Astrocyte of the spinal cord (primary cell): ENCODE measurements at places on chromosomes 6 and 20.
A peak's percentile ranks its signal among the peaks of the same experiment; 100 is the strongest.

DNA sequence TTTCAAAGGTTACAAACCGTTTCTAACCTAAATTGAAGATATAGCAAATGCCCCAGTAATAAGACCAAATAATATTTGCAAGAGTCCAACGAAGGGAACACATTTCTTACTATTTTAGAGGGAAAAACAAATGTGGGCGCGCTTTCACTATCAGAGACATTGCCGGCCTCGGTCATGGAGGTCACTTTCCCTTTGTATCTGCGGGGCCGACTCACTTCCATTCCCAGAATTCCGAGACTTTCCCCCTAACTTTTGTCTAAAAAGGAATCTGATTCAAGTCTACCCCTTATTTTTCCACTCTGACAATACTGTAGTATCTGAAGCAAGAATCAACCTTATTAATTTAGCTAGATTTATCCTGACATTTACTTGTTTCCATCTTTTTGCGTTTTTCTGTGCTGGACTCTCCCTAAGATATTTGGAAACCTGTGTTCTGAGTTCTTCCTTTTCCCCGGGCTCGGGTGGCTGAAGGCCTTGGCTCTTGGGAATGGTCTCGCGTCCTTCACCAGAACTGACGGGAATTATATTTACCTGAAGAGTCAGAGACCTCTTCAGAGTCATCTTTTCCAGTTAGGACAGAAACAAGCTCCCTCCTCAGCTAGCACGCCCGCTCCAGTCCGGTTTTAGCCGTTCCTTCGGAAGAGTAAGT is 71.8 kb upstream of the ZNF184 start:
- DNase-seq: no peak

GRCh38 chr20:52926505-52926904 is 45.7 kb upstream of the TSHZ2 start:
- no peak for DNase-seq

DNA sequence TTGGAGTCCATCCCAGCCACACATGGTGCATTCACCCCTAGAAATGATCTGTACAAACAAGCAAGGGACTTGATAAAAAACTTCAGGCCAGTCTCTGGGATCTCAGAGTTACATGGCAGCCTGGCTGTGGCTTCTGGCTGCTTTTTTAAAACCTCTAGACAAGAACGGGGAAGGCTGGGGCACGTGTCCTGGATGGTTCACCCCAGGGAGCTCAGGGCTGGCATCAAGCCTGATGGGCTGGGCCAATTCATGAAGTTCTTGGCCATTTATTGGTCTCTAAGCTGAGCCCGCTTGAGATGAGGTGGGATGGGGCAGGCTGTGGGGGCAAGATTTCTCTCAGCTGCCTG is 10.4 kb upstream of the ZFAND3 start:
- peak; percentile 81 for DNase-seq

DNA sequence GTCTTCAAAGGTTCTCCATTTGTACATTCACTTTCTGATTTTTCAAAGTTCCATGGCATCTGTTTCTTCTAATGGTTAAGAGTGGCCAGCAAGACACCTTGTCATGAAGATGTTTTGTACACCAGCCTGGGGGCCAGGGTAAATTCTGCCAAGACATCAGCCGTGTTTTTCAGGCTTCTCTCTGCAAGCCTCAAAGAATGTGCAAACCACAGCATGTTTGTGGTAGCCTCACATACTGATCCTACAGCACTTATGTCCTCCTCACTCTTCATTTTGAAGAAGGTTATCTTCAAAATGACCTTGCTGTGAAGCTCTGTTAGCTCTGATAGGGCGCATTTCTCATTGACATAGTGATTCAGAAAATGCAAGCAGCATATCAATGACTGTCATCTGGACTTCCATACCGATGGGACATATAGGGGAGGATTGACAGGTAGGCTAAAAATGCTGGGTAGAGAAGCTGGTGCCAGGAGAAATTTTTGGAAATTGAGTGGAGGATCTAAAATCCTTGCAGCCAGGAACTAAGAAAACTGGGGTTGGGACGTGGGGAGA is 59.3 kb upstream of the SPTLC3 start:
- no peak for DNase-seq

GRCh38 chr6:15339081-15339480 is 93.2 kb downstream of the JARID2 start:
- no peak for DNase-seq

- DNase-seq: peak; percentile 62
Measured at GRCh38 chr6:138349891-138350290, 27.8 kb upstream of the SMIM28 start.

- DNase-seq: peak; percentile 93
Measured at GRCh38 chr6:146851837-146852236, 253.1 kb downstream of the ADGB start.

GRCh38 chr6:166614171-166614583 is 12.9 kb downstream of the RPS6KA2 start:
- no peak for DNase-seq

- no peak for DNase-seq
Measured at GRCh38 chr6:36272234-36272633, 2.4 kb downstream of the PNPLA1 start.

GRCh38 chr6:1593958-1594314 is 15.8 kb upstream of the FOXC1 start:
- no peak for DNase-seq

DNA sequence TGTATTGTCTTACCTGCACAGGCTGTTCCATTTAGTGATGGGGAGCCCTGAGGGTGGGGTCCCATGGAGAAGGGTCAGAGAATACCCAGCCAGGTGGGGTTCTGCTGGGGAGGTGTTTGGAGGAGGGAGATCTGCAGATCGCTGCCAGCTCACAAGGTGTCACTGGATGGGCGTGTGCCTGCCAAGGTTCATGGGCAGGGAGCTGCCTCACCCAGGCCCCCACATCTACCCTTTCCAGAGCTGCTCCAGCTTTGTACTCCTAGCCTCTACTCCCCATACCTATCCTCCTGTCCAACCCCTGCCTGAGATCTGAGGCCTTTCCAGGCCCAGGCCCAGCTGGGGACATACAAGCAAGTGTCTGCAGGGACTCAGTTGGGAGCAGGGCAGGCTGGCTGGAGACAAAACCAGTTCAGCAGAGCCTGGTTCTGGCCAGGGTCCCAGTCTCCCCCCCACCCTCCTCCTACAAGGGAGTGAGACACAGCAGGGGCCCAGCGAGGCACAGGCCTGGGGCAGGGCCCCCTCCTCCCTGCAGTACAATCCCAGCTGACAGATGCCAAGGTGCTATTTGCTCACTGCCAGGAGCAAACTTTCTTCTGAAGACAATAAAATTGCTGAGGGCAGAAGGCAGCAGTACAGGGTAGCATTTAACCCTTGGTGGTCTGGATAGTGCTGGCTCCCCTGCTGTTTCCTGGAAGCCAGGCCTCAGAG is 19.7 kb downstream of the SPDEF start:
- DNase-seq: no peak

GRCh38 chr20:57908704-57909630 is 199.2 kb upstream of the PMEPA1 start:
- DNase-seq: no peak

- no peak for DNase-seq
Measured at GRCh38 chr6:26349964-26350857, 14.8 kb upstream of the BTN3A2 start.

DNA sequence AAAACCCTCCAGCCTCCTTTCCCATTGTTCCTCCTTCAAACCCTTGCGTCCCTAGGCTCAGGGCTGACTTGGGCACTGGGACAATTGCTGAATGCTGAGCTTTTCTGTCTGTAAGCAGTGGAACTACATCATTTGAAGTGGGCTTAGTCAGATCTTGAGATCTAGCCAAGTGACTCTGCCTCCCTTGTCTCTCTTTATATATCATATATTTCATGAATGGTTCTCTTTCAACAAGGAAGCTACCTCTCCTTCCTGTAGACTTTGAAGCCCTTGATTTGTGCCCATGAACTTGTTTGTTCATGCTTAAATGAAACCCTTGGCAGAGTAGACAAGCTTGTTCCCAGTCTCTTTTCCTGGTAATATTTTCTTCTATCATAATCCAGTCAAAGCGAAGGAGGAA is 60.0 kb upstream of the KIF13A start:
- peak; percentile 64 for DNase-seq

GRCh38 chr6:42280966-42281533 is 63.4 kb upstream of the MRPS10 start:
- no peak for DNase-seq

- DNase-seq: peak; percentile 22
Measured at GRCh38 chr20:23225407-23226060, 125.1 kb upstream of the NXT1 start.

GRCh38 chr20:2911200-2911599 is 37.9 kb downstream of the PTPRA start:
- no peak for DNase-seq

DNA sequence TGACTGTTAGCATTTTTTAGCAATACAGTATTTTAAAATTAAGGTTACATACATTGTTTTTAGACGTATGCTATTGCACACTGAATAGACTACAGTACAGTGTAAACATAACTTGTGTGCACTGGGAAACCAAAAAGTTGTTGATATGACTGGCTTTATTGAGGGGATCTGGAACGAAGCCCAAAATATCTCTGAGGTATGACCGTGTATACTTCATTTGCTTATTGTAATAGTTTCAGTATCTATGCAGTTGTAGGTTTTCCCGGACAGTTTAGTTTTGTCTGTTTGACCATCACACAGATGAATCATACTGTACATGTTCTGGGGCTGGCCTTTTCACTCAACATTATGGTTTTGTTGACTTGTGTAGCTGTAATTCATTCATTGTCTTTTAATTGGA is 6.9 kb upstream of the ZBTB12 start:
- DNase-seq: peak; percentile 54

- DNase-seq: no peak
Measured at GRCh38 chr6:155881826-155882526, 426.3 kb upstream of the NOX3 start.

GRCh38 chr6:148959008-148959407 is 212.2 kb downstream of the UST start:
- no peak for DNase-seq

- DNase-seq: no peak
Measured at GRCh38 chr6:4922488-4923037, 81.3 kb downstream of the RPP40 start.

GRCh38 chr20:41833739-41834138 is 215.6 kb upstream of the CHD6 start:
- DNase-seq: no peak

DNA sequence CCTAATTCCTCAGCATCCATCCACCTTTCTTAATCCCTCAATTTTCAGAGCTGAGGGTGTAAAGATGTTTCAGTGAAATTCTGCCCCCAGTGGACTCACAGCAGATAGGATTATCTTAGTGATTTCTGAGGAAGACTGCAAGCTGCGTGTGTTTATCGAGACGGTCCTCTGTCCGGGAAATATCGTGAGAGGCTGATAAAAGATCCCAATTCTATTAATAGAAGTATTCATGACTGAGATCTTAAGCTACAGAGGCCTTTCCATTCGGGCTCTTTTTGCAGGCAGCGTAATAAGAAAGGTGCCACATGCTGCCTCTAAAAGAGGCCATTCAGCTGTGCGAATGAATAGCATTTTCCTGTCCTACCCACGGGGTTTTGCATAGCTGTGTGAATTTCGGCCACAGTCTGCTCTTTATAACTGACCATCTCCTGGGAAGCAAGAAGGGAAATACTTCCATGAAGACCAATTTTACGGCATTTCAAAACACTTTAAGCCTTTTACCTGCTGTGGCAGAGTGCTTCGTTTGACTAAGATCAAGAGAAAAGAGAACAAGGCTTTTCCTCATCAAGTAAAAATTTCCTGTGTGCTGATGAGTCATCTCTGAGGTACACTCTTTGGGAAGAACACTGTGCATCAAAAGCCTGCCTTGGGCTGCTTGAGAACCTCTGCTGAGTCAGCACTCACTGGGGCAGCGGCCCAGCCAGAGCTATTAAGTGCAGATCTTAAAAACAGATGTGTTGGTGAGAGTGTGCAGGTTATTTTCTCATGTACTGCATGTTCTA is 208.8 kb downstream of the ARHGAP18 start:
- peak; percentile 100 for DNase-seq

GRCh38 chr6:32622545-32623401 is 14.4 kb upstream of the HLA-DQA1 start:
- peak; percentile 28 for DNase-seq

DNA sequence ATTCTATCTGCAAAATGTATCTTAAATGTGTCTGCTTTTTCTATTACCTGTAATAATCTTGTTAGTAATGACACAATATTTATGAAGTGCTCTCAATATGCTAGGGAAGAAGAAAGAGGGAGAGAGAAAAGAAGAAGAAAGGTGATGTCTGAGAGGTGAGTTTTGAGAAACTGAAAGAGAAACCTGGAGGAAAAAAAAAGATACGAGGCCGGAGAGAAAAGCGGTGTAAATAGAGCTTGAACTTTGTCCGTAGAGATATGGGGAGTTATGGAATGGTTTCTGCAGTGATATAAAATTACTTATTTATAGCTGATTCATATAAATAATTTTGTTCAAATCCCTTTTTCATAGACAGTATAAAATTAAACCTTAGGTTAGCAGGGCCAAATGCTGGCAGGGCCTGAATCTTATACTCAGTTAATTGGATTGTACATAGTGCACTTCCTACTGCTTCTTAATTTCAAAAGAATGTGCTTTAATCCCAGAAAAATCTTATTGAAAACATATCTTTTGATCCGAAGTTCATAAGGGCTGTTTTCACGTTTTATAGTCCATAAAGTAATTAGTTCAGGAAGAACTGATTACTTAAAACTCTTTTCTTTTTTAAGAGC is 43.0 kb downstream of the MYB start:
- DNase-seq: no peak

- DNase-seq: no peak
Measured at GRCh38 chr20:44188752-44189151, 1.8 kb upstream of the JPH2 start.

- DNase-seq: no peak
Measured at GRCh38 chr6:54932622-54933021, 86.1 kb downstream of the FAM83B start.

DNA sequence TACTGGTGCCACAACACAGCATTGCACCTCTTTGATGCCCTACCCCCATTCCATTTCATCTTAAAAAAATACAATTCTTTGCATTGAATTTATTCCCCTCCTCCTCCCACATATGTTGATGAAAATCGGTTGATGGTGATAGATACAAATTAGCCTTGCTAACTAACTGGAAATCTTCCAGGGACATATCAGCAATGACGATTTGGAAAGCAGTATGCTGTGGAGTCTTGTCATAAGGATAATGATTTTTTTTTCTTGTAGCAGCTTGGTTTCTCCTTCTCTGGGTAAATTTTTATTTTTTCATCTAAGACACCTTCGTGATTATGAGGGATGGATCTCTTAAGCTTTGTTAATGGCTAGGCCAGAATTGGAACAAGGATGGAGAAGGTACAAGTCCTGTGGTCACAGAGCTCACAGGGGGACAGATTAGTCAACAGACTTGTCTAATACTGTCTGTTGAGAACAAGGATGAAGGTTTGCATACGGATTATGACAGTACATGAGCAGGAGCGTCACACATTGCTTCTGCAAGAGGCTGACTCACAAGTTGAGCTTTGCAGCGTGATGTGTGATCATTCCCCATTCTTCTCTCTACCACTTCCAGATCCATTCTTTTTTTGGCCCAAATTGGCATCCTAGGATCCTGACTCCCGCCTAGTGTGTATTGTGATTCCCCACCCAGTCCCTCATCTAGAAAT is 233.1 kb upstream of the FERMT1 start:
- no peak for DNase-seq

DNA sequence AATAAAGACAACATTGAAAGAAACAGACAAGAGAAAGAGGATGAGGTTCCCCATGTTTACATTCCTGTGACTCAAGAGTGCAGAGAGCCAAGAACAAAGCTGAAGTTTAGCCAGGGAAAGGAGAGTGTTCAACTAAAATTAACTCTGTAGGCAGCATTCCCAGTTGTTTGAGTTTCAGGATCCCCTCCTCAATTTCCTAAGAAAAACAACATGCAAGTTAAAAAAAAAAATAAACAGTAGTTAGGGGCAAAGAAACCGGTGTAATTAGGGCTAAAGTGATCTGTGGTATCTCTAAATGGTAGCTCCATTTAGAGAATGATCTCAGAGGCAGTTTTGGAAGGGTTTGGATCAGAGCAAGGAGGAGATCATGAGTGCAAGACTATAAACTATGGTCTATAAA is 30.9 kb upstream of the RAB23 start:
- peak; percentile 71 for DNase-seq
